ENCODE measurements at places on chromosomes 6 and 20. TPM values are rescaled to one million over a fixed set of nuclear protein-coding genes. Genes with fewer than 3 reads are reported as not detected.

OR12D1 gene
- total RNA-seq: not detected

GATA5 gene
- not detected for total RNA-seq

PACRG gene
- not detected for total RNA-seq

RRAGD gene
- total RNA-seq: 2.7 TPM

ARFGEF3 gene
- total RNA-seq: not detected

CLDN20 gene
- not detected for total RNA-seq

AGER gene
- 38.8 TPM for total RNA-seq

PLA2G7 gene
- 0.63 TPM for total RNA-seq

TMEM14C gene
- 31.7 TPM for total RNA-seq

SRMS gene
- total RNA-seq: 0.17 TPM

ADTRP gene
- total RNA-seq: 1.2 TPM
